ENCODE measurements at places on chromosomes 7 and 10.

DNA sequence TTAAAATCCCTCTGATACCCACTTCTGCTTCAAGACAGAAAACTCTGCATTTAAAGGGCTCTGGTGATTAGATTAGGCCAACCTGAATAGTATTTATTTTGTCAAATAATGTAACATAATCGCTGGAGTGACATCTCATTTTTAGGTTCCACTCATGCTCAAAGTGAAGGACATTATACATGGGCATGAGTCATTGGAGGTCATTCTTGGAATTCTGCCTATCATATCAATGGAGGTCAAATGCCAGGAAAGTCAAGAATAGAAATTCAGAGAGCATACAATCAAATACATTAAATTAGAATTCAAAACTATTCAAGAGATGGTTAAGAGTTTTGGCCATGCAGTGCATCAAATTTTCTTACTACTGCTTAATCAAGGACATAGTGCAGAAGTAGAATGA, 50.8 kb upstream of the PRSS1 start:
- DNase-seq = no peak

DNA sequence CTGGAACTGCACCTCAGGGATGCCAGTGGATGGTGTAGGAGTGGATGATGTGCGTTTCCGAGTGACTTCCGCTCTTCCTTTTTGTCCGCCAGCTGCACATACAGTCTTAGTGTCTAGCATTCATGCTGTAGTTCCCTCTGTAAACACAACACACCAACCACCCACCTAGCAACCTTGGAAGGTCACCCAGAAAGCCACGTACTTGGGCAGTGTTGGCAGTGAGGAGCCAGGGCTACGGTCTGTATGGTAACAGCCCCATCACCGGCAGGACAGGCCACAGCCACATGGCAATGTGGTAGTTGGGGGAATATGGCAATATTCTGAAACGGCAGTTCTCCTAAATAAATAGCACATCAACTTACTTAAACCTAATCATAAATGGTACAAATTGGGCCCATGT, 613.5 kb upstream of the MGMT start:
- no peak for DNase-seq

DNA sequence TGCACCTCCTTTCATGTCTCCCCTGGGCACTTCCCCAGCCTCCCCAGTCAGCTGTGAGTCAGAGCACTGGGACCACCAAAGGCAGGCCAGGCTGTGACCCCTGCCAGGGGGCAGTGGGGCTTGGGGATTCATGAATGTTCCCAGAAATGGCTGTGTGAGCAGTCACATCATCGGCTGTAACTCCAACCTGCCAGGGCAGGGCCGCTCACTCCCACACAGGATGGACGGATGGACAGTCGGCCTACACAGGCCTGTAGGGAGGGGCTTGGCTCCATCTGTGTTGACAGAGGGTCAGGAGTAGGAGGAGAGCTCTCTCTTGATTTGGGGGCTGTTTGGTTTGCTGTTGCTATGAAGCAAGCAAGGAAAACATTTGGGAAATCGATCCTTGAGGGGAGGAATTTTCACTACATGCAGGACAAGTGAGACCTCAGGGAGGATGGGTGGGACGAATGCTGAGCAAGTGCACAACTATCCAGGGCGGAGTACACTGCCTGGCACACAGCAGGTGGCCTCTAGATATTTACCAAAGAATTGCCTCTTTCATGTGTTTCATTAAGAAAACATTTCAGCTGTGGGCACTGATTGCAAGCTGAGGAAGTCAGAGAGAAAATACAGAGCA, 2.9 kb upstream of the IGFBP1 start:
- DNase-seq = no peak

- DNase-seq = no peak
Measured at GRCh38 chr7:154912871-154913637, 89.9 kb downstream of the PAXIP1 start.

- peak; percentile 83 for DNase-seq
Measured at GRCh38 chr10:128268015-128268722, 141.9 kb upstream of the MKI67 start.

DNA sequence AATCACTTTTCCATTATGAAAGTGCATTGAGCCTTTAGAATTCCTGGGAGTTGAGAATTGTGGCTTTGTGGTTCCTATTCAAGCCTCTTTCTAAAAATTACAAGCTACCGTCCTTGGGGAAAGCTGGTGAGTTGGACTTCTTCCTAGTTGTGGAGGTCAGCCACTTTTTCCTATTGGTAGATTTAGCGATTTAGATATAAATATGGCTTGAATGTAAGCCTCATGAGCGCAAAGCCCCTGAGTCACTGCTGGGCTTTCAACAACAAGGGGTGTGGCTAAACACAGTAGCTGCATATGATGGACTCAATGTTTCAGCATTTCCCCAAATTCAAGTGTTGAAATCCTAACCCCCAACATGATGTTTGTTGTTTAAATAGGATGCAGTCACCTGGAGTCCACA, 150.0 kb upstream of the IGFBP3 start:
- no peak for DNase-seq

- no peak for DNase-seq
Measured at GRCh38 chr7:104967088-104967487, 46.9 kb upstream of the KMT2E start.

GRCh38 chr10:52318136-52318701, 4.1 kb downstream of the DKK1 start:
- DNase-seq = no peak

DNA sequence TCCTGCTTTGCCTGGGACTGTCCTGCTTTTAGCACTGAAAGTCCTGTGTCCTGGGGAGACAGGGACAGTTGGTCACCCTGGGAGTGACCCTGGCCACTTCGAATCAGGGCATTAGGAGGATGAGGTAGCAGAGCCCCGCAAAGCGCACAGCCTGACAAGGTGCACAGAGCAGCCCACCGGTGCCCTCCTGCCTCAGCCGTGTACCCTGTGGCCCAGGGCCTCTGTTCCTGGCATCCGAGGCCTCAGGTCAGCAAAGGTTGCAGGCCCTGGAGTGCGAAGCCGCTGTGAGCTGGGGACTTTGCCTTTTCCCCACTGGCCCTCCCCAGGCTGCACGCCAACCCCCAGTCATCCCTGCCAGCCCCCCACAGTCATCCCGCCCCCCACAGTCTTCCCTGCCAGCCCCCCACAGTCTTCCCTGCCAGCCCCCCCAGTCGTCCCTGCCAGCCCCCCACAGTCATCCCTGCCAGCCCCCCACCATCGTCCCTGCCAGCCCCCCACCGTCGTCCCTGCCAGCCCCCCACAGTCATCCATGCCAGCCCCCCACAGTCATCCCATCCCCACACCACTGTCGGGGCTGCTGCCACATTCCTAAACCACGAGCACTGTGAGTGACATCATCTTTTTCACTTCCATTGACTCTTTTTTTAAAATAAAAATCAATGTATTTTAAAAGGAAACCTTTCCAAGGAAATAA, 91.8 kb downstream of the RGS10 start:
- no peak for DNase-seq

GRCh38 chr10:126565441-126565840, 105.1 kb downstream of the C10orf90 start:
- DNase-seq = no peak

- no peak for DNase-seq
Measured at GRCh38 chr7:78165454-78165853, 366.9 kb downstream of the PHTF2 start.

DNA sequence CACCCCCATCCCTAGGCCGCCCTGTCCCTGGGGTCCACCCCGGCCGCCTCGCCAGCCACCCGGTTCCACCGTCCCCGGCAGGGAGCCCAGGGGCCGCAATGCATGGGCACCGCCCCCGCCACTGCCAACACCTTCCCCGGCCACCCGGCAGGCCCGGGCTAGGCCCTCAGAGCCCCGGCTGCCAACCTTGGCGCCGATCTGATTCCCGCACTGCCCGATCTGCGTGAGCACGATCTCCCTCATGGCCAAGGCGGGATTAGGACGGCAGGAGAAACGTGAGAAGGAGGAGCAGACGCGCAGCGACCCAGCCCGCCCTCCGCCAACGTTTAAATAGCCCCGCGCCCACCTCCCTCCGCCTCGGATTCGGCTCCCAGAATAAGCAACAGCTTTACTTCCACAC, at the start of gene TUBB8:
TSS of gene TUBB8 (minus strand) at position 301 of the 400 bp plus-strand sequence. CDS start at position 243, 58 bp downstream.
- no peak for DNase-seq

- DNase-seq = peak; percentile 73
Measured at GRCh38 chr7:27141923-27142579, 1.4 kb downstream of the HOXA5 start.

GRCh38 chr7:101240226-101241014, 2.8 kb upstream of the CLDN15 start:
- DNase-seq = no peak

- no peak for DNase-seq
Measured at GRCh38 chr7:33421429-33421828, 292.1 kb downstream of the BBS9 start.

DNA sequence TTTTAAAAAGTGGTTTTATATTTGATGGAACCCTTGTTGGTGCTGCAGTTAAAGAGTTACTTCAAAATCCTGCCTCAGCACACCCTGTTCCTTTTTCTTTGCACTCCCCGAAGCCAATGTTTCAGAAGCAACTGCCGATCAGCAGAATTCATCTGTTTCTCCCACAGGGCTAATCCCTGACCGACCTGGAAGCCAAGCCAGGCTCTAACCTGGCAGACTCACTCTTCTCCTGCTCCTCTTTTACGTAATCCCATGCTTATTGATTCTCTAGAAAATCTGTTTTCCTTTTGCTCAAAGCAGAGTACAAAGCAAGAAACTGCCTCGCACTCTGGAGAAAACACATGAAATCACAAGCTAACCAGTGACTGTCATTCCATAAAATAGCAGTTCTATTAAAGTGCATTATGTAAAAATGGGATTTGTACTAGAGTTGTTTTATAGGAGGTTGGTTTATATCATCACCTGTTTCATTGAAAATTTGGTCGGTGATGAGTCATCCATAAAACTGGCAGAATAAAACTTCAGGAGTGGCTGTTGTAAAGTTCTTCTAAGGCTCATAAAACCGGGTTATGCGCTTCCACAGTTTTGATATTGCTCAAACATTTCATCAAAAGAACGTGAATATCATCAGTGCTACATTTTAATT, 99.9 kb downstream of the CNTNAP2 start:
- DNase-seq = no peak

- DNase-seq = no peak
Measured at GRCh38 chr7:45586542-45587520, 12.7 kb downstream of the ADCY1 start.

GRCh38 chr7:28853834-28854749, 104.0 kb downstream of the TRIL start:
- peak; percentile 95 for DNase-seq

- peak; percentile 60 for DNase-seq
Measured at GRCh38 chr10:856416-857157, 74.9 kb downstream of the LARP4B start.

GRCh38 chr10:128571745-128572144, 445.5 kb upstream of the MKI67 start:
- peak; percentile 72 for DNase-seq

GRCh38 chr10:7662522-7662921, 4.2 kb downstream of the ITIH5 start:
- DNase-seq = no peak

GRCh38 chr7:103116511-103116910, 32.4 kb downstream of the NAPEPLD start:
- DNase-seq = no peak

- DNase-seq = peak; percentile 42
Measured at GRCh38 chr10:127905848-127906261, 1.0 kb upstream of the PTPRE start.

DNA sequence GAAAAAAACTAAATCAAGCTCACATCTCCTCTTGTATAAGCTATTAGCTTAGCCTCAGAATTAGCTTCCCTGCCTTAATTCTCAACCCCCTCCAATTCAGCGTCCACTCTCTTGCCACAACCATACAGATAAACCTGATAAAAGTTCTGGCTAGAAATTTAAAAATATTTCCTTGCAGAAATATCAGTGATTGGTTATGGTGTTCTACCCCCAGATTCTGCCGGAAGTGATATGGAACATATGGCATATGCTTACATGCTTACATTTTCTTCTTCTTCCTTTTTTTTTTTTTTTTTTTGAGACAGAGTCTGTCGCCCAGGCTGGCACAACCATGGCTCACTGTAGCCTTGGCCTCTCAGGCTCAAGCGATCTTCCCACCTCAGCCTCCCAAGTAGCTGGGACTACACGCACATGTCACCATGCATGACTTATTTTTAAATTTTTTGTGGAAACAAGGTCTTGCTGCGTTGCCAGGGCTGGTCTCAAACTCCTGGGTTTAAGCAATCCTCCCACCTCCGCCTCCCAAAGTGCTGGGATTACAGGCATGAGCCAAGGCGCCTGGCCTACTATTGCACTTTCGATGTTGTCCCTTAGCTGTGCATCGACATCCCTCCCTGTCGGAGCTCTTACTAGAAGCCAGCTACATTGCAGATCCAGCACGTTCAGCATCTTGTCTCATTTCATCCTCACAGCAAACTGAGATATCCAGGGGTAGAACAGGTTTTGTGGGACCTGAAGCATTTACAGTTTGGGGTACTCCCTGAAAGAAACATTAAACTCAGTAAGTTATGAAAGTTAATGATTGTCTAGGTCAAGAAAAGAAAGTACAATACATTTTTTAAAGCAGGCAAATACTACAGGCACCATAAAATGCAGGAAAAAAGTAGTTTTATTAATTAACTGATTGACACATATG, 205.6 kb upstream of the TCF7L2 start:
- DNase-seq = no peak

GRCh38 chr7:36929791-36930190, 205.5 kb upstream of the AOAH start:
- no peak for DNase-seq

DNA sequence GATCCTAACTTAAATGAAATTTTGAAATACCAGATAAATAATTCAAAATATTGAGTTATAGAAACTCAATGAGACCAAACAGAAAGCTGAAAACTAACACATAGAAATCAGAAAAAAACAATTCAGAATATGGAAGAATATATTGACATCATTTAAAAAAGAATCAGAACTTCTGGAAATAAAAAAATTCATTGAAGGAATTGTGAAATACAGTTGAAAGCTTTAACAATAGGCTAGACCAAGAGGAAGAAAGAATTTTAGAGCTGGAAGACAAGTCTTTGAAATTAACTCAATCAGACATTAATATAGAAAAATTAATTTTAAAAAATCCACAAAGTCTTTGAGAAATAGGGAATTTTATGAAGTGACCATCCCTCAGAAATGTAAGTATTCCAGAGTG, 36.8 kb upstream of the AKR1C1 start:
- DNase-seq = no peak

All from islet precursor cell (in vitro differentiated cells).